ENCODE measurements at places on chromosomes 4 and X.

GRCh38 chrX:131614241-131614640 lies 70.4 kb downstream of the OR13H1 start:
- DNase-seq = no peak

GRCh38 chr4:119233750-119234149 lies 21.2 kb downstream of the USP53 start:
- no peak for DNase-seq

- no peak for DNase-seq
Measured at GRCh38 chr4:8854931-8855330, 16.7 kb downstream of the HMX1 start.

DNA sequence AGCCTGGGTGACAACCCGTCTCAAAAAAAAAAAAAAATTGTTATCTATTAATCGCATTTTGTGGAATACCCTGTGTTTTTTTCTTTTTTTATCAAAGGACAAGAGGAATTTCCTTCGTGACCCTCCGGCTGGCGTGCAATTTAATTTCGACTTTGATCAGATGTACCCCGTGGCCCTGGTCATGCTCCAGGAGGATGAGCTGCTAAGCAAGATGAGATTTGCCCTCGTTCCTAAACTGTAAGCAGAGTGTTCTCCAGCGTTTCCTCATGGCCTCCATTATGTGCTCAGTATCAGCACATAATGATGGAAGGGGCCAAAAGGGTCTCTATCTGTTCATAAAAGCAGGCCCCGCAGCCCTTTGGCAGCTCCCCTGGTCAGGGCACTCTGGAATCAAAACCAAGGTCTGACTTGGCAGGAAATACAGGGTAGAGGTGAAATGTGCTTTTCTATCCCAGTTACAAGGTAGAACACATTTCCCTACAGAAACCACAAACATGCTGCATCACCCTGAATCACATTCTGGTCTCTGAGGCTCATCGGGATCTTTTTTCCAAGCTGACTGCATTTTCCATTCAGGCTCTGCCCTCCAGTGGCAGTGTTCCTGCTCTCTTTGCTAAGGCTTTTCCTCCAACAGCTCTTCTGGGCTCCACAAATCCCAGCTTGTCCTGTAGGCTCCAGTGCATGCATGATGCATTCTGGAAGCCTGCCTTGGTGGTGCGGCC lies 24.4 kb downstream of the SYAP1 start:
- DNase-seq = no peak

GRCh38 chr4:1711571-1712215 lies 426 bp downstream of the SLBP start:
- DNase-seq = no peak

DNA sequence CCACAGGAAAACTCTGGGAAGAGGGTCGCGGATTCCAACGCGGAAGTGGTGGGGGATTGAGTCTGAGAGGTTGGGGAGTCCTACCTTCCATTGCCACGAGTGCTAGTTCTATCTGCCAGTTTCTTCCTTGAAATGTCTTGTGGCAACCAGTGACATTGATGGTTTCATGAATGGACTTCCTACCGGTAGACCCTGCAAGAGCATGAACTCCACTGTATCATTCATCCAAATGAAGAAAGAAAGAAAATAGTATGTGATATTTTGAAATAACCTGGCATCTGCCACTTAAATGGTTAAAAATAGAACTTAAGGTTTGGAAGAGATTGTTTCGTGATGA lies 1.1 kb upstream of the SLC10A7 start:
- no peak for DNase-seq

DNA sequence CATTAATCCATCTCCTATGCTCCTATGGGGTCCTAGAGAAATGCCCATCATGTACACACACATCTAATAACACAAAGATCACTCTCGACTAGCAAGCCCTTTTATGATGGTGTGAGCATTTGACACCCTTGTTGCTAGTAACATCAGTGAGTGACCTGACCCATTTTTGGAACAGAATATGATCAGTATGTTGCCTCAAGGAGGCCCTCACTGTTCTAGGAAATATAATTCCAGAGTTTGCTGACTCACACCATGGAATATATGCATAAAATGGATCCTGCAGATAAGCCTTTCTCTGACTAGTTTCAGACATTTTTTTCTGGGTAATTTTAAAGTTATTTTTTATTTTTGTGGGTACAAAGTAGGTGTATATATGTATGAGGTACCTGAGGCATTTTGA lies 121.8 kb downstream of the AR start:
- DNase-seq = no peak

DNA sequence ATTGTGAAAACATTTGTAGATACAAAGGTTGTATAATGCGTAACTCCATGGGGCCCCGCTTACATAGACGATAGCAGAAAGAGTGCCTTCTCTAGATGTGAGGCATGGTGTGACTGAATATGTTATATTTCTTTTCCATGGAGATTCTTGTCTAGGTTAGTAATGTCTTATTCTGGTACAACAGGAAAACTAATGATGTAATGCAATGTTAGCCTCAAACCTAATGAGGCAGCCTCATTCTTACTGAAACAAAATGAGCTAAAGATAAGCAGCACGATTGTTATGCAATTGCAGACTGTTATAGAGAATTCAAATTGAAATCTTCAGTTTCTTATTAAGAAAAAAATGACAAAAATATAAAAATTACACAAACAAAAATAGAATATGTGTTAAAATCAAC lies 171.1 kb upstream of the ANKRD50 start:
- no peak for DNase-seq
